IMR-90 (cell line): ENCODE measurements at places on chromosomes 11 and 22. TPM values are rescaled to one million over a fixed set of nuclear protein-coding genes. Genes with fewer than 3 reads are reported as not detected.

Gene GPHA2
- not detected in 2 replicates for total RNA-seq

DNA sequence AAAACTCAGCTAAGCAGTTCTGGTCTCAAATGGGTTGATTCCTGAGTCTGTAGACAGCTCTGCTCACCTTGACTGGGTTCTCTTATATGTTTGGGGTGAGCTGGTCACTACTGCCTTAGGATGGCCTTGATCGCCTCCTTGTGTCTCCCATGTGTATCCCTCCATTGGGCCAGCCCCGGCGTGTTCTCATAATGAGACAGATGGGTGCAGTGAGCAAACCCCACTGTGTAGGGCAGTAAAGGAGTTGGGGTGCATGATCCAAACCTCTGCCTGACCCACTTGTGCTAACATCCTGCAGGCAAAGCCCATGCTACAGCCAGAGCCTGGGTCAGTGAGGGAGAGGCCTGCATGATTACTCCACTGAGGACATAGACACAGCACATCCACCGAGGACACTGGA lies 657.6 kb downstream of the BRD1 start:
- H3K36me3 ChIP-seq: no peaks in the 10 kb centered on the region
- H3K27ac ChIP-seq: no peak overlapping the region
- H3K4me1 ChIP-seq: no peaks in the 10 kb centered on the region
- no peaks in the 10 kb centered on the region for H3K27me3 ChIP-seq

GRCh38 chr11:47506795-47507562 lies 46.0 kb downstream of the CELF1 start:
- H3K4me3 ChIP-seq: no peak overlapping the region
- no peak for DNase-seq
- H3K27ac ChIP-seq: no peak overlapping the region
- H3K27me3 ChIP-seq: no peaks in the 10 kb centered on the region
- peaks cover 11% of the 10 kb centered on the region for H3K4me1 ChIP-seq

DNA sequence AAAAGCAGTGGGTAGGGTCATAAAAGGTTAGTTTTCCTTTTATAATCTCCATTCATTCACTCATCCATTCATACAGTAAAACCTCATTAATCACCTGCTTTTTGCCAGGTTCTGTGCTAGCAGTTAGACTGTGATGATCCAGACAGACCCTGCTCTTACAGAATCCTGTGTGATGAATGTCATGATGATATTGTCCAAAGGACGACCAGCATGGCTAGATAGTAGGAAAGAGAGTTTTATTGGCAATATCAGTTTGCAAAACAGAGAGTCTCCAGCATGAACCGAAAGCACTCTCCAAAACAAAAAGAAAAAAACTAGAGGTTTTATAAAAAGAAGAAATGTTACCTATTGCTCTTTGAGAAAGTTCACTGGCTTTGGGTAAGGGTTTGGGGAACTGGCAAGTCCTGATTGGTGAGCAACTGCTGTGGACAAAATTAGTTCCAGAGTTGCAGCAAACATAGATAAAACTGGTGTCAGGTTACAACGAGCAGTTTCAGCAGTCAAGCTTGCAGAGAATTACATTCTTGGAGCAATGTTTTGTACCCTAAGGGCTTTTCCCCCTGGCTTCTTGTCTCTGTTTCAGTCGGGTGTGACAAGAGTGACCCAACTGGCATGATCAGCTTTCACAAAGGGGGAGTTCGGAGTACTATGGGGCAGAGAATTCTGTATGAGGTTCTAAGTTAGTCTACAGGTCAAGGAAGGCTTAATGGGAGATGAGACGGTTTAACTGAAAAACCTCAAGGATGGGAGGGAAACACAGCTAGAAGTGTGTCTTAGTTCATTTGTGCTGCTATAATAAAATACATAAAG lies 58.3 kb downstream of the HSD17B12 start:
- H3K4me3 ChIP-seq: no peak overlapping the region
- H3K4me1 ChIP-seq: peaks cover 11% of the 10 kb centered on the region
- DNase-seq: peak; percentile 90
- H3K27ac ChIP-seq: peak overlapping the region; percentile 45; the same call in 1 of the 2 replicates
- H3K27me3 ChIP-seq: no peaks in the 10 kb centered on the region
